ENCODE measurements at places on chromosomes 3 and 15.
A peak's percentile ranks its signal among the peaks of the same experiment; 100 is the strongest.

DNA sequence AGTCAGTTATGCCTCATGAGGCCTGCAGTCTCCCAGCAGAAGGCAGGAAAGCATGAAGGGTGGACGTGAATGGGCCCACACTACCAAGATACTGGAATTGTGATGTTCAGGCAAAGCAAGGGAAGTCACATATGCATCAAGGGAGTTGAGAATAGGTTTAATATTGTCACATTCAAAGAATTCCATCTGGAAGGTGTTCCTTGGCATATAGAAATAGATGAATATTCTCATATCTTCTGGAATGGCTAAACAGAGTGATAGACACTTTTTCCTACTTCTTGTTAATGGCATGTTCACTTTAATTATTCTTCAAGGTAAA, 103.7 kb downstream of the CMSS1 start:
- no peak for DNase-seq
- peaks cover 6% of the 10 kb centered on the region for H3K4me1 ChIP-seq
- H3K36me3 ChIP-seq = no peaks in the 10 kb centered on the region
- H3K27ac ChIP-seq = no peak overlapping the region

DNA sequence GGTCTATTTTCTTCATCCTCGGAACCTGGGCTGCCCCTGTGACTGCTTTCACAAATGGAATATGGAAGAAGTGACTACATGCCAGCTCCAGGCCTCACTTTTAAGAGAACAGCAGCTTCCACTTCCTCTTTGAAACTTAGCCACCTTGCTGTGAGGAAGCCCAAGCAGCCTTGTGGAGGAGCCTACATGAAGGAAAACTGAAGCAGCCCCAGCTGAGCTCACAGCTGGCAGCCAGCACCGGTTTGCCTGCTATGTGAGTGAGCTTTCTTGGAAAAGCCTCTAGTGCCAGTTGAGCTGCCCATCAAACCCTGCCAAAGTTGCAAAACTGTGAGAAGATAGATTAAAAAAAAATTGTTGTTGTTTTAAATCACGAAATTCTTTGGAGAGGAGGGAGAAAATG, 498.0 kb upstream of the PROK2 start:
- H3K36me3 ChIP-seq = no peaks in the 10 kb centered on the region
- H3K4me3 ChIP-seq = no peak overlapping the region
- H3K4me1 ChIP-seq = no peaks in the 10 kb centered on the region

- DNase-seq = no peak
- H3K4me1 ChIP-seq = no peaks in the 10 kb centered on the region
- no peak overlapping the region for H3K4me3 ChIP-seq
- no peaks in the 10 kb centered on the region for H3K36me3 ChIP-seq
Observed at GRCh38 chr3:153783741-153784480, 337.3 kb upstream of the ARHGEF26 start.

GRCh38 chr15:39672666-39673065, 91.8 kb downstream of the THBS1 start:
- no peaks in the 10 kb centered on the region for H3K36me3 ChIP-seq
- no peak overlapping the region for H3K4me3 ChIP-seq
- H3K4me1 ChIP-seq = no peaks in the 10 kb centered on the region
- no peaks in the 10 kb centered on the region for H3K27me3 ChIP-seq

DNA sequence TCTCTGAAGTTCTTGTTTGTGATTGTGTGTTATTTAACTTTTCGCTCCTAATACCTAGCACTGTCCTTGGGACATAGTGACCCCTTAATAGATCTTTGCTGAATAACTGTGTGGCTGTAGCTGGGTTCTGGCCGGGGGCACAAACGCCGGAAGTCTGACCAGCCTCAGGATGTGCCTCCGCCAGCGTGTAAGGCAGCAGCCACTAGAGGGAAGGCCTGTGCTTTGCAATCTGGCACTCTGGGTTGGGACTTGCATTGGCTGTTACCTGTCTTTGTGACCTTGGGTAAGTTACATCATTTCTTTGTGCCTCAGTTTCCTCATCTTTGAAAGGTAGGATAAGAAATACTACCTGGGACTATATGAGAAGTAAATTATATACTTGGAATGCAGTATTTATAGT, 158.7 kb downstream of the GHSR start:
- no peak overlapping the region for H3K4me3 ChIP-seq
- H3K36me3 ChIP-seq = peaks cover 61% of the 10 kb centered on the region
- H3K27ac ChIP-seq = no peak overlapping the region
- DNase-seq = peak; percentile 27
- H3K27me3 ChIP-seq = no peaks in the 10 kb centered on the region

- no peaks in the 10 kb centered on the region for H3K4me1 ChIP-seq
- H3K27ac ChIP-seq = no peak overlapping the region
- H3K4me3 ChIP-seq = no peak overlapping the region
- no peaks in the 10 kb centered on the region for H3K36me3 ChIP-seq
- H3K27me3 ChIP-seq = no peaks in the 10 kb centered on the region
Observed at GRCh38 chr3:118811236-118811732, 223.4 kb downstream of the IGSF11 start.

- no peaks in the 10 kb centered on the region for H3K4me1 ChIP-seq
- H3K27ac ChIP-seq = no peak overlapping the region
- peaks cover 45% of the 10 kb centered on the region for H3K27me3 ChIP-seq
- no peak for DNase-seq
Observed at GRCh38 chr3:186828340-186828739, 14.2 kb upstream of the ADIPOQ start.

- DNase-seq = no peak
- H3K4me1 ChIP-seq = no peaks in the 10 kb centered on the region
- H3K36me3 ChIP-seq = no peaks in the 10 kb centered on the region
- no peak overlapping the region for H3K4me3 ChIP-seq
- H3K27me3 ChIP-seq = no peaks in the 10 kb centered on the region
Observed at GRCh38 chr15:66692391-66692790, 9.6 kb upstream of the SMAD6 start.

- H3K27me3 ChIP-seq = no peaks in the 10 kb centered on the region
- peak overlapping the region; percentile 67 for H3K27ac ChIP-seq
- H3K4me1 ChIP-seq = peaks cover 10% of the 10 kb centered on the region
- no peak overlapping the region for H3K4me3 ChIP-seq
- H3K36me3 ChIP-seq = peaks cover 3% of the 10 kb centered on the region
Observed at GRCh38 chr3:124351430-124352148, 359.7 kb upstream of the ROPN1 start.

GRCh38 chr3:152508705-152509104, 240.0 kb downstream of the MBNL1 start:
- H3K36me3 ChIP-seq = no peaks in the 10 kb centered on the region
- no peaks in the 10 kb centered on the region for H3K27me3 ChIP-seq
- H3K27ac ChIP-seq = no peak overlapping the region
- DNase-seq = no peak
- H3K4me1 ChIP-seq = no peaks in the 10 kb centered on the region

Measured in SK-N-SH (cell line).